Progenitor cell of endocrine pancreas (in vitro differentiated cells): ENCODE measurements at places on chromosomes 4 and X.

- no peak for DNase-seq
Measured at GRCh38 chr4:19348746-19349145, 903.0 kb upstream of the SLIT2 start.

GRCh38 chrX:55039471-55039870 lies 8.7 kb upstream of the ALAS2 start:
- no peak for DNase-seq

- no peak for DNase-seq
Measured at GRCh38 chr4:185868983-185869382, 57.0 kb upstream of the SORBS2 start.

DNA sequence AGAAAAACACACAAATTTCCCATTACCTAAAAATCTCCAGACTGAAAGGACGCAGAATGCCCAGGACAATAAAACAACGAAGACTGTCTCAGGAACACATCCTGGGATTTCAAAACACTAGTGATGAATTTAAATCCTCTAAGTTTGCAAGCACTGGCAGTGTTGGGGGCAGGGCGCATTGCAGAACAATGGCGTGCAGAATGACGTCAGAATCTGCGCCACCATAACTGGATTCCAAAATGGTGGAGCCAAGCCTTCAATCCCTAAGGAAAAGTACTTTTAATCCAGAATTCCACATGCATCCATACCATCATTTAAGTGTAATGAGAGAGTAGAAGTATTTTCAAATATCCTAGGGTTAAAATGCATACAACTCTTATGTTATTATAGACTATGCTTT lies 679.1 kb downstream of the TRIML1 start:
- DNase-seq, result no peak

GRCh38 chr4:108611365-108611764 lies 9.0 kb upstream of the RPL34 start:
- DNase-seq, result no peak

GRCh38 chrX:53186351-53186750 lies 38.7 kb downstream of the KDM5C start:
- DNase-seq, result no peak

DNA sequence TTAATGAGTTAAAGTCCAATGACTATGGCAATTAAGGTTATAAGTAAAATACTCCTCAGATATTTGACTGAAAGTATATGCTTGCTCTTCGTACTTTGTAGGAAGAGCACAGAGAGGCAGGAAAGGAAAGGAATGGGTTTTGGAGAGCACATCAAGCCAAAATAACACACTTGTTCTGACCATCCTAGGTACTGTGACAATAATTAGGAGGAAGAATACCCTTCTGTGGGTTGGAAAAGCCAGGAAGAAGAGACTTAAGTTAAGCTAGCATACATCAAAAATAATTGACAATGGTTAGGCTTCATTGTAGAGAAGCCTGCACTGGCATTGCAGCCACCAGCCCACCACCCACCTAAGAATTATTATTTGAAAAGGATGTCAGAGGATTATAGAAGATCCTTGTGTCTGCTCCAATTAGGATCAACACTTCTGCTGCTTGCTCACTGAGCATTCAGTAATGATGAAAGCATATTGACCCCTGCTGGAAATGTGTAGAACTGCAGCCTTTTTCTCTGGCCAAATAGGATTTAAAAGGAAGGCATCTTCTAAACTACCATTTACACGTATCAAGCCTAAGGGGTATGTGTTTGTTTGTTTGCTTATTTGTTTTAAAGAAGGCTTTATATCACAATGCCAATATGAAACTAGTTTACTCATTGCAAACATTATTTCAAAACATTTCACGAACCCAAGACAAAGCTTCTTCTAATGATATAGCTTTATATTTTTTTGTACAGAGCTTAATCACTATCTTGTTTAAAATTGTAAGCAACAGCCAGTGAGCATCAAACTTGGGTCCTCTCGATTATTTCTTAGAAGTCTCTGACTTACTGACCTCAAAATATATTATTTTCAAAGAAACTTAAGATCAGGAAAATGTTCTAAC lies 286.2 kb upstream of the TET2 start:
- DNase-seq, result peak; percentile 41

- DNase-seq, result no peak
Measured at GRCh38 chr4:81519856-81520255, 48.1 kb upstream of the RASGEF1B start.

DNA sequence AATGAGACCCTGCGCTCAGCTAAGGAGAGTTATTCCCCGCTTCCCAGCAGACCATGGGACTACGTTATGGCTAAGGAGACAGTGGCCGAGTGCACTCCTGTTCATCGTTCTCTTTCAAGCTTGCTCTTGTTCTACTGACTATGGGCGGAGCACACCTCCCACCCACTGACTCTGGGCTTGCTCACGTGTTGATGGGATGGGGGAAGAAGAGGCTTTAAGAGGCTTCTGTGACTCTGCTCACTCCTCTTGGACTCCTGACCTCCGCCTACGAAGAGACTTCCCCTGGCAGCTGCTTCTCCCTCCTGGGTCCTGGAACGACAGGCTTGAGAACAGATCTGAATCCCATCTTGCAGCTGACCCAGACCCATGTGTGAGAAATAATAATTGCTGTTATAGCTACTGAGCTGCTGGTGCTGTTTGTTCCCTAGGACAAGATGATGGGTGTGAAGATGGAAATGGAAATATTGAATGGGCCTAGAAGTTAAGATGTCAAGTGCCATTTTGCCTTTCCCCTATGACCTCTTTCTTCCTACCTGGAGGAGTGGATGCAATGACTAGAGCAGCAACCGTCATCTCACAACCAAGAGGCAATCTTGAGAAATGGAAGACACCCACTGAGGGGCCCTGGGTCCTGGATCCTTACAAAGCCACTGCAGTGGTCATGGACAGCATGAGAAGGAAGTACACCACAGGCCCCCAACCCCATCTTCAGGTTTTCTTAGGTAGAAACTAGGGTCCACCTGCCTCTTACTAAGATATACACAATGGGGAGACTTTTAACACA lies 38.7 kb upstream of the IRAK1 start:
- DNase-seq, result no peak

- DNase-seq, result no peak
Measured at GRCh38 chr4:40557736-40558135, 71.9 kb downstream of the RBM47 start.

DNA sequence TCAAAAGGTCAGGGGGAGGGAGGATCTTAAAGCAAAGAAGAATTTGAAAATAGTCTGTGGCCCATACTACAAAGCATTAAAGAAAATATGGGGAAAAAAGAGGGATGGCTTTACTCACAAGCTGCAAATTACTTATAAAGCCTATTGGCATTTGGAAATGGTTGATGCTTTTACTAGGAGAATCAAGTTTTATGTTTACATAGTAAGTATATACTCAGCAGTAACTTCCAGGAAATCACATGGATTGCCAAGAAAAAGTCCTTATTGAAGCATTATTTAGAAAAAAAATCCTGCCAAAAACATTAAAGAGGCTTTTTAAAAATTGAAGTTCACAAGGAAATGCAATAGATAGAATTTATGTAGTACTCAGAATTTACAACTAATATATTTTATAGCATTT lies 8.4 kb upstream of the SH3RF1 start:
- no peak for DNase-seq

- peak; percentile 21 for DNase-seq
Measured at GRCh38 chr4:185396724-185397385, at the start of gene ANKRD37. TSS of gene ANKRD37 (plus strand) at chr4:185396841. CDS start at chr4:185396924, 83 bp downstream.

DNA sequence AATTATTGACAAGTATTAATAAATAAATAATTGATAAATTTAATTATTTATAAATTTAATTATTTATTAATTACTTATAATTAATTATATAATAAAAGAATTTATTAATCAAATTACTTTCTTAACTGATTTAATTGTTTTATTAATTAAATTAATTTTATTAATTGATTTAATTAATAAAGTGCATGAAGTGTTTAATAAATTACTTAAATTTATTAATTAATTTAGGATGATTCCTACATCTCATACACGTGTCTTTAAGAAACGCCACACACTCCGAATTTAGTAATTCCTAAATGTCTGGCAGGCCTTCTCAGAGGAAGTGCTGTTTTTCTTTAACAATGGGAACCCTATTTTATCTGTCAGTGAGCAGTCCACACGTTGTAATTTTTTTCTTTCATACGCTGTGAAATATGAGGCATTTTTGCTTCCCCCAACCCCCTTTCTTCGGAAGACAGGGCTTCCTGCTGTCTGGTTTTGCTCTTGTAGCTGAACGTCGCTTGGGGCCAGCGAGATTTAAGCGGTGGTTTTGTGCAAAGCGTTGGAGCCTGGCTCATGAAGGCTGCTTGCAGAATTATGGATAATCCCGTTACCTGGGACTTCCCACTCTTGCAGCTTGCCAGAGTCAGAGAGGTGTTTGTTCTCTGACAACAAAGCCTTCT lies 46.8 kb downstream of the CRLF2 start:
- DNase-seq, result no peak

DNA sequence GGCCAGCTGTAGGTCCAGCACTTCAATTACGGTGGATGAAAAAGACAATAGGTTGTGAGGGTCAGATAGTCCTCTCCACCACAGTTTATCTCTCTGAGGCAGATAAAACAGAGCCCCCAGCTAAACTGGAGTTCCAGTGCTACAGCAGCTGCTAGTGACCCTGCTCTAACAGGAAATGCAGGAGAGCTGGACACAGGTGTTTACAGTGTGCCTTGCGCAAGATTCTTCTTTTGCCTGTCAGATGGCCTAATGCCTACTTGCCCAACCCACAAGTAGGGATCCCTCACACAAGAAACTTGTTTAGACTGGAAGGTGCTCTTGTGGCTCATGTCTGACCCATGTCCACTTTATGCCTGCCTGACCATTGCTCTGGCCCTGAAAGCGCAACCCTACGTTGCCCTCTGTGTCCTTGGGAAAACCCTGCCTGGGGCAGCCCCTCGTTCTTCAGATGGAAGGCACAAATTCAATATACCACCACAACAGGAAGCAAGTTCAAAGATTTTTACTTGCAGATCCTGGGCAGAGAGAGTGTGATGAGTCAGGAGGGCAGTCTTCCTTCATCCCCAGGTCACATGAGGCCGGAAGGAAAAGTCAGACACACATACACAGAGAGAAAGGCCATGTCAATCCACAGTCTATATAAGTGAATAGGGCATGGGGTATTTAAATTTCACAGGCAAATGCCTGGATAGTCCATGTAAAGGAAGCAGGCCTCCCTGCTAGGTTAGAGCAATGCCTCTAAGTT lies 105.1 kb upstream of the ADGRL3 start:
- DNase-seq, result no peak

- DNase-seq, result no peak
Measured at GRCh38 chr4:123671636-123672404, 275.2 kb downstream of the SPRY1 start.

DNA sequence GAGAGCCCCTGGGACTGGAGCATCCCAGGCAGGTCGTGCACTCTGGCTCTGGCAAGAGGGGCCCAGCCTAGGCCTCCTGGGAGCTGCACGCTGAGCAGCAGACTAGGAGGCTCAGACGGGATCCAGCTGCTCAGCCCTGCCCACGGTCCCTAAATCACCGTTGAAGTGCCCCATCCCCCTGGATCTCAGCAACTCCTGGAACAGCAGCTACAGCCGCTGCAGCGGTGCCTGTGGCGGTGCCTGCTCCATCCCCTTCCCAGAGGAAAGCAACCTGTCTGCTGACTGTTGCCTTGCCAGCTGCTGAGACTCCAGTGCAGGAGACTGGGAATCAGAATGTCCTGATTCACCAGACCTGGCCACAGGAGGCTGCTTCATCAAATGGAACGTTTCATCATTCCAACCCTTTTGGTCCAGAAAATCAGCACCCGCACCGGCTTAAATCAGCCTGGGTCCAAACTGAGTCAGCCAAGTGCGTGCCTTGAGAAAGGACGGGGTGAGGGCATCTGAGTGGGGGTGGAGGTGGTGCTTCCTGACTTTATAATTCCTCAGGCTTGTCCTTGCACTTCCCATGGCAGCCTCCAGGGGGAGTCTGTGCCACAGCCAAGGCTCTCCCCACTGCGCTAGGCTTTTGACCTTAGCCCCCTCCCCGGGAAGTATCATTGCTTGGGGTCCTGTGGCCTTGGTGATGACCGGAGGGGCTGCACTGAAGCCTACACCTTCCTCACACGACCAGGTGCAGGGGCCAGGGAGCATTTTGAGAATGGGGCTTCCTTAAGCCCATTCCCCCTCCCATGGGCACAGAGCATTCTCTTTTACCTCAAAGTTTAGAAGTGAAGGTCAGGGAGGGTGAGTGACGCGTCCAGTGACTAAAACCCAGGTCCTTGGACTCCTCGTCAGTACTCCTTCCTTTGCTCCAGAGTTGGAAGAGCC lies 6.5 kb downstream of the ZNF185 start:
- peak; percentile 34 for DNase-seq

DNA sequence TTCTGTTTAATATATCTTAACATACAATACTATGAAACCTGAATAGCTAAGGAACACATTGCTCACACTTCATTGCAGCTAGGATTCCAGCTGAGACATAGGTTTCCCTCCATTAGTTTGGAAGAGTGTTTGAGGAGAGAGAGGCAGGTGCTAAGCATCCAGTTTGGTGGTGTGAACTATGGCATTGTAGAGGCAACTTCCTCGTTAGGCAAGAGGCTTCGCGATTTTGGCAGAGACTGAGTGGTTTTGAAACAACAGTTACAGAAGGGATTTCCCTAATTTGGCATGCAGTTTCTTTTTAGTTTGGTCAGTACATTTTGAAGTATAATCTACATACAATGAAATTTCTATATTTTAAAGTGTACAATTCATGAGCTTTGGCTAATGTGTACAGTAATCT lies 117.1 kb upstream of the BMP3 start:
- no peak for DNase-seq

DNA sequence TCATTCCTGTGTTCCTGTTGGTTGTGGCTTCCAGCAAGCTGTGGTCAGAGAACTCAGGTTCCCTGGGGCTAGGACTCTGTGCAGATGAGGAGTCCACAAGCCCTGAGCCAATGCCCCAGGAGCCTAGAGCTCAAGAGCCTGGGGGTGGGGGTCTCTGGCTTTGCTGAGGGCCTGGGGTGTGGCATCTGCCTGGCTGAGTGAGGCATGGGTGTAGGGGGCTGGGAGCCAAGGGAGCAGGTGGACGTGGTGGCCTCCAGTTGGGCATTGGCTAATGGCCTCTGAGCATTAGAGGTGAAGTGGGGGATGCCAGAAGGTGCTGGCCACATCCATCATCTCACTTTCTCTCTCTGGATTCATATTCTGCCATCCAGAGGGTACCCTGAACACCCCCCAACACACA lies 5.3 kb upstream of the MAMLD1 start:
- no peak for DNase-seq

- no peak for DNase-seq
Measured at GRCh38 chr4:106046083-106046482, 150.8 kb downstream of the NPNT start.

DNA sequence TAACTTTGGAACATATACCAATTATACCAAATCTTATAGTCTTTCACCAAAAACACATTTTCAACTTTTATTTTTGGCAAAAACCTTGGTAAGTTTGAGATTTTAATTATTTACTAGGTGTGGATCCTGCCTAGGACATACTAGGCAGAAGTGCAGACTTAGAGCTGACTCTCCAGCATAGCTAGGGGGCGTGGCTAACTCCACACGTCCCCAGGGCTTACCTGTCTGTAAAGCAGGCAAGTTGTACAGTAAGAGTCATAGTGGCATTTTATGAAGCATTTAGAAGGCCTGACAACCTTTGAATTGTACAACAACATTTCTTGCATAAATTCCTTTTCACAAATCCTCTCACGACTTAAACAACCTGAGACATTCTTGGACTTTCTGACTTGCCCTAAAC lies 19.2 kb upstream of the GRPEL1 start:
- DNase-seq, result no peak
